Testis (tissue), 5 donors: ENCODE measurements at places on chromosomes 5 and 9. TPM values are rescaled to one million over a fixed set of nuclear protein-coding genes. Genes with fewer than 3 reads are reported as not detected.

- peak; percentile 50 for DNase-seq
Measured at GRCh38 chr9:69295872-69296552, 29.0 kb upstream of the ENTREP1 start.

GRCh38 chr9:37417857-37418618 lies 4.5 kb upstream of the GRHPR start:
- DNase-seq = no peak

DNA sequence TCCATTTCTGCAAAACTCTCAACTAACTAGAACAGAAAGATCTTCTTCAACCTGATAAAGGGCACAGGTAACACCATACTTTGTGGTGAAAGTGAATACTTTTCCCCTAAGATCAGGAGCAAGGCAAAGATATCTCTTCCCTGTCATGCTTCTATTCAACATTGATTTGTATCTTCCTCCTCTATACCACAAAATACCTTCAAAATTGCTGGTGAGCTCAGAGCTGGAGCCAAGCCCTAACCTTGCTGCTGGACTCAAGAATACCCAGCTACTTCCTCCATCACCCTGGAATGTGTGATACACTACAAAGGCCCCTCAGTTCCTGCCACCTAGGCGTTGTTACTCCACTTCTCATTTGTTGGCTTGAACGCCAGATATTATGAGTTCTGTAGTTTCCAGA lies 499.0 kb downstream of the ACTL7B start:
- no peak for DNase-seq

Gene PDE8B
- 5.8 TPM for polyA plus RNA-seq

- no peak for DNase-seq
Measured at GRCh38 chr9:115815786-115816185, 337.8 kb upstream of the PAPPA start.
